ENCODE measurements at places on chromosomes 7 and 10.

- DNase-seq, result no peak
Measured at GRCh38 chr10:43075612-43076003, 1.3 kb upstream of the RET start.

DNA sequence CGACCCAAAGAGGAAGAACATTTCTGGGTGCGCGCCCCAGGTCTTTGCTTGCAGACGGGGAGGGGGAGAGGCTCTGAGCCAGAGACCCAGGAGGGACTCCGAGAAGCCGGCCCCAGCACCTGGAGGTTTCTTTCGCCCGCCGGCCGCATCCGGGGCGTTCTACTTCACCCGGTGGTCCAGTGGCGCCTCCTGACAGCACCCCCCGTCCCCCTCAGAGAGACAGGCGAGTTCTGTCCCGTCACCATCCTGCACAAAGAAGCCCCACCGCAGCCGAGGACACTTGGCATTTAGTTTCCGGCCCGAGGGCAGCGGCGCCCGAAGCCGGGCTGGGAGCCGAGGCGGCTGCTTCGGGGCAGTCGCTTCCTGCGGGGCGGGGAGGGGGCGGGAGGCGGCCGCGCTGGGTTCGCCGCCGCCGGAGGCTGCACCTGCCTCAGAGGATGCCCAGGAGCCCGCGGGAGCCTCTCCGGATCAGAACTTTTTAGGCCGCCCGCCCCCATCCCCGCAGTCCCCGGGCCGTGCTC lies at the start of gene TMEM178B:
Gene TMEM178B (plus strand): TSS at position 424 of the 521 bp plus-strand sequence.
- no peak for DNase-seq

GRCh38 chr7:44685723-44686122 lies 62.9 kb upstream of the ZMIZ2 start:
- no peak for DNase-seq

DNA sequence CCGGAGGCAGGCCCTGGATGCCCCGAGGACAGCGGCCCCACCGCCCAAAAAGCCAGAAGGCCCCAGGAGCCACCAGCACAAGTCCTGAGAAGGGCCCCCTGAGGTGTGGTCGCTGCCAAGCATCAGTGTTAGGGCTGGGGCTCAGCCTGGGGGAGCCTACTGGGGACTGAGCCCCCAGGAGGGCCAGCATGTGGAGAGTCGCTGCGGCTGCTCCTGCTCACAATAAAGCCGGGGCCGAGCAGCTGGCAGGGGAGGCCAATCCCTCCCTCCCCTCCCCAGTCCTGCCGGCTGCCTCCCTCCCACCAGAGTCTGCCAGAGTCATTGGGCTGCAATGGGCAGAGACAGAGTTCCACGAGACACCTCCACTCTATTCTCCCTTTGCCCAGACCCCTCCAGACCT lies 3.1 kb upstream of the ASIC3 start:
- DNase-seq, result no peak

GRCh38 chr7:78173666-78174065 lies 375.1 kb downstream of the PHTF2 start:
- no peak for DNase-seq

DNA sequence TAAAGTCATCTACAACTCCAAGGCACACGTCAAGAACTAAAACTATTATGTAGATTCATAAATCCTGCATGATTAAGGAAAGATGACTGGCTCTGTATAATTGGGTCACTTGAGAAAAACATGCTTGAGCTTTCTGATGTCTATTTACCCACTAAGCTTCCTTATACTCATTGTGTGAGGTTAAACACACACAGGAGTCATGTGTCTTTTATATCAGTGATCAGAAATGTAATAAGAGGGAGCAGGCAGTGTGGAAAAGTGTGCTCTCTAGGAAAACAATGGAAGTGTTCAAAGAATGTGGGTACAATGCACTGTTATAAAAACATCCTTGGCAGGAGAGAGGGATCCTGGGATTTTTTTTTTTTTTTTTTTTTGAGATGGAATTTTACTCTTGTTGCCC lies 108.6 kb upstream of the ARID5B start:
- DNase-seq, result no peak

GRCh38 chr10:14860791-14861190 lies 17.9 kb upstream of the SUV39H2 start:
- DNase-seq, result no peak
